Activated CD8-positive, alpha-beta T cell treated with anti-CD3 and anti-CD28 coated beads, Interleukin-2, amount 10 ng/mL, durations not matched to agents 7 days and 5 days (primary cell): ENCODE measurements at places on chromosomes 1 and 21. TPM values are rescaled to one million over a fixed set of nuclear protein-coding genes. Genes with fewer than 3 reads are reported as not detected.
A peak's percentile ranks its signal among the peaks of the same experiment; 100 is the strongest.

DNA sequence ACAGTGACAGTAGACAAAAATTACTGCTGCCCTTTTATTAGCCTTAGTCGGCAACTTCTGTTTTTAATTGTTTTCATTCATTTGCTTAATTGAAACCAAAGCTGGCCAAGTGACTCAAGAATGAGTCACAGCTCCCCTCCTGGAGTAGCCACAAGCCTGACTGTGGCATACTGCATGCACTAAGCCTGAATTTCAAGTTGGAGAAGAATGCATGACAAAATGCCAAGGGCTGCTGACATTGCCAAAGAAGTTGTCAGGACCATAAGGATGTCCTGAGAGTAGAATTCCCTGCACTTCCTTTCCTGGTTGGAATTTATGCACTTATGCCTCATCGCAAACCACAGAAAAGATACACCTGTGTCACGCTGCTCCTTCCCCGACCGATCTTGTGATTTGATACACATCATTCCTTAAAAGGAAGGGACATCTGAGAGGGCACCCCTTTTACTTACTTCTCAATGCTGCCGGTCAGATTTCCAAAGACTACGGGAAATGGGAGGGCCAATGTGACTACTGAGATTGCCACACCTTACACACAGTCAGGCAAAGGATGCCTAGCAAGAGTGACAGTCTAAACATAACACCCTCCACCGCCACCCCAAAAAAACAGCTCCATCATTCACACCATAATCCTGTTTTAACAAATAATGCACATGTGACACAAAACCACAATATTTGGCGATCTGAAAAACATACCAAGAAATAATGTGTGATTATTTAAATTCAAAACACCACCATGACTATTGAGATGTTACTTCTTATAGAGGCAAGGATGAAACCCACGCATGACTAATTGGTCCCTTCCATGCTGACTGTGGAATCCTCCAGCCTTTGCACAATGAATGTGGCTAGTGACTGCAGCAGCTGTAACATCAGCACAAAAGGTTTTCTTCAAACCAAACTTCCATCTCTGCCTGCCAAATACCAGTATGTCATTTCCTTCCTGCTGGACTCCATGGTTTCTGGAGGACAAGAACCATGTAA is 28.2 kb downstream of the VAV3 start:
- peak; percentile 64 for DNase-seq
- H3K27me3 ChIP-seq, result no peaks in the 10 kb centered on the region
- H3K36me3 ChIP-seq, result peaks cover 3% of the 10 kb centered on the region
- peaks cover 52% of the 10 kb centered on the region for H3K4me1 ChIP-seq

GRCh38 chr1:219381396-219381795 is 207.7 kb downstream of the LYPLAL1 start:
- H3K27me3 ChIP-seq, result no peaks in the 10 kb centered on the region
- no peaks in the 10 kb centered on the region for H3K36me3 ChIP-seq
- H3K27ac ChIP-seq, result no peak overlapping the region
- no peak for DNase-seq
- no peaks in the 10 kb centered on the region for H3K4me1 ChIP-seq

- H3K4me1 ChIP-seq, result peaks cover 7% of the 10 kb centered on the region
- no peaks in the 10 kb centered on the region for H3K27me3 ChIP-seq
- no peak for DNase-seq
- H3K36me3 ChIP-seq, result peaks cover 2% of the 10 kb centered on the region
- no peak overlapping the region for H3K27ac ChIP-seq
Measured at GRCh38 chr1:243475966-243476365, 220.1 kb downstream of the SDCCAG8 start.

TSEN15 gene
- 45.1 TPM for total RNA-seq

DNA sequence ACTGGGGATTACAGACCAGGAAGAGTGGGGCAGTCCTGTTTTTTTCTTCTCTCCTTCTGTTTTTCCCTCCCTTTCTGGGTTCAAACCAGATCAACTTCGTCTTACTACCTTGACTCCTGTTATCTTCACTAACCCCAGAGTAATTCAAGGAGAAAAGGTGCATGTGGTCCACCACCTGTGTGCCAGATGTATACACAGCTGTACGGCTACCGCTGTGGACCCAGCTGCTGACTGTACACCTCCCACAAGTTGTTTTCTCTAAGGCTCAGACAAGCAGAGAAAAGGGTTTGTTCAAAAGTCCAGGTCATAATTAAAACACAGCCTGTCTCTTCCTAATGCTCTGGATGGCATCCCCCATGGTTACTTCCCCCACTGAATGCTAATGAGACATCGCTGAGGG is 102.1 kb downstream of the LMX1A start:
- DNase-seq, result no peak
- H3K4me1 ChIP-seq, result no peaks in the 10 kb centered on the region
- no peak overlapping the region for H3K4me3 ChIP-seq
- no peak overlapping the region for H3K27ac ChIP-seq

GRCh38 chr1:246931549-246932365 is at the start of gene AHCTF1:
Gene AHCTF1, minus strand, starts transcription at chr1:246931948. Its CDS starts 13,578 bp downstream, at chr1:246918370.
- peak within 1 kb of the TSS; percentile 97 for H3K27ac ChIP-seq
- peaks cover 3% of the 10 kb centered on the region for H3K27me3 ChIP-seq
- peaks cover 33% of the 10 kb centered on the region for H3K36me3 ChIP-seq
- peak; percentile 95 for DNase-seq
- H3K4me1 ChIP-seq, result peaks cover 31% of the 10 kb centered on the region
- H3K4me3 ChIP-seq, result peak within 1 kb of the TSS; percentile 92
